ENCODE measurements at places on chromosomes 2 and 18. TPM values are rescaled to one million over a fixed set of nuclear protein-coding genes. Genes with fewer than 3 reads are reported as not detected.

Gene ABCG5
- total RNA-seq, result not detected

Gene HJURP
- 23.1 TPM for total RNA-seq

Gene PARD3B
- 6.0 TPM for total RNA-seq

Gene MROH2A
- not detected for total RNA-seq

Gene MALL
- total RNA-seq, result 204 TPM

Gene RSAD2
- not detected for total RNA-seq

Gene RBKS
- total RNA-seq, result 7.3 TPM

Gene CHAC2
- 8.4 TPM for total RNA-seq

Gene SP140
- total RNA-seq, result 1.2 TPM

Gene STK16
- total RNA-seq, result 18.8 TPM

Gene CFAP53
- total RNA-seq, result 1.2 TPM

Gene MDH1
- 277 TPM for total RNA-seq

Gene COL6A3
- total RNA-seq, result 1,153 TPM

Gene NEU2
- not detected for total RNA-seq

Gene RAB3GAP1
- total RNA-seq, result 32.6 TPM

Gene TUBB8B
- not detected for total RNA-seq

Gene TCF23
- total RNA-seq, result not detected

Gene AP1S3
- 2.3 TPM for total RNA-seq

Gene KCNE4
- total RNA-seq, result 0.18 TPM
